ENCODE measurements at places on chromosomes 1 and 21. TPM values are rescaled to one million over a fixed set of nuclear protein-coding genes. Genes with fewer than 3 reads are reported as not detected.

The ZSWIM5 gene
- 4.8 TPM for total RNA-seq

The PLPP3 gene
- 158 TPM for total RNA-seq

The PRAMEF12 gene
- total RNA-seq: not detected

The AK5 gene
- total RNA-seq: 3.6 TPM

The EPHA2 gene
- total RNA-seq: 32.3 TPM

The MROH9 gene
- total RNA-seq: not detected

The F13B gene
- total RNA-seq: not detected

The GPR52 gene
- 3.4 TPM for total RNA-seq

The ZFYVE9 gene
- total RNA-seq: 42.1 TPM

The GCSAML gene
- 0.41 TPM for total RNA-seq

The IQCC gene
- total RNA-seq: 5.1 TPM

The LCE2D gene
- total RNA-seq: not detected

The CSRP1 gene
- 296 TPM for total RNA-seq

The C1QC gene
- total RNA-seq: 40.5 TPM

The CD244 gene
- 0.93 TPM for total RNA-seq

The OR2T2 gene
- total RNA-seq: 0.06 TPM

The RORC gene
- total RNA-seq: 10.2 TPM

The LMX1A gene
- 0.12 TPM for total RNA-seq

The MARK1 gene
- 11.6 TPM for total RNA-seq

The TRPM2 gene
- total RNA-seq: 3.2 TPM

The LCE6A gene
- total RNA-seq: not detected

The C1orf167 gene
- total RNA-seq: 1.1 TPM

The XCL2 gene
- not detected for total RNA-seq

The C1orf116 gene
- total RNA-seq: 13.3 TPM

The CCDC185 gene
- not detected for total RNA-seq

The PCSK9 gene
- 2.2 TPM for total RNA-seq

The IQGAP3 gene
- total RNA-seq: 11.3 TPM

The CRP gene
- not detected for total RNA-seq

The PRAMEF8 gene
- not detected for total RNA-seq

The FNBP1L gene
- 61.4 TPM for total RNA-seq

The OBSCN gene
- 139 TPM for total RNA-seq

The LCE3C gene
- not detected for total RNA-seq

The HEATR1 gene
- 33.2 TPM for total RNA-seq

The S100A10 gene
- 76.5 TPM for total RNA-seq

The DMBX1 gene
- total RNA-seq: not detected

The SHE gene
- total RNA-seq: 14.1 TPM

The CLCA4 gene
- total RNA-seq: not detected

The OR2L3 gene
- not detected for total RNA-seq

The REN gene
- total RNA-seq: 193 TPM

The KRTAP7-1 gene
- total RNA-seq: not detected

The PRPF38A gene
- total RNA-seq: 26.0 TPM

The ERO1B gene
- 8.5 TPM for total RNA-seq

The CLCN6 gene
- total RNA-seq: 13.7 TPM

The SPRR4 gene
- not detected for total RNA-seq

The CHRM3 gene
- total RNA-seq: 20.2 TPM

The SUCO gene
- 51.7 TPM for total RNA-seq

The CYP4B1 gene
- total RNA-seq: 4.8 TPM

The AMY1C gene
- total RNA-seq: not detected
